NCI-H1048 (cell line): ENCODE measurements at places on chromosomes 1 and 21.

DNA sequence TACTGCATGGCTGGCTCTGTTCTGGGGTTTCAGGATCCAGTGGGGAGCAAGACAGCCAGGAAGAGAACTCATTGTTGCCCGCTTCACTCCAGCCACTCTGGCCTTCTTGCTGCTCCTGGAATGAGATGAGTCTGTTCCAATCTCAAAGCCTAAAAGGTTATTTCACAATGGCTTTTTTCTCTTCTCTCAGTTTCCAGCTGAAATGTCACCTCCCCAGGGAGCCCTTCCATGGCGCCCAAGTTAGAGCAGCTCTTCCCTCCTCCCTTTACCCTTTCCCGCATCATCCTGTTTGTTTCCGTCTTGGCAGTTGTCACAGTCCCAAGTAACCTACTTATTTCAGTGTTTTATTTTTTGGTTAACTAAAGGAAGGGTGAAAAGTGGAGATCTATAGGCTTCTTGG is 15.8 kb downstream of the PLA2G2A start:
- no peak for DNase-seq

- no peak for DNase-seq
Observed at GRCh38 chr1:114540272-114540671, 29.3 kb upstream of the TRIM33 start.

- no peak for DNase-seq
Observed at GRCh38 chr1:55580845-55581332, 365.7 kb upstream of the USP24 start.

GRCh38 chr1:112985123-112985522 is 29.1 kb upstream of the SLC16A1 start:
- DNase-seq = no peak

DNA sequence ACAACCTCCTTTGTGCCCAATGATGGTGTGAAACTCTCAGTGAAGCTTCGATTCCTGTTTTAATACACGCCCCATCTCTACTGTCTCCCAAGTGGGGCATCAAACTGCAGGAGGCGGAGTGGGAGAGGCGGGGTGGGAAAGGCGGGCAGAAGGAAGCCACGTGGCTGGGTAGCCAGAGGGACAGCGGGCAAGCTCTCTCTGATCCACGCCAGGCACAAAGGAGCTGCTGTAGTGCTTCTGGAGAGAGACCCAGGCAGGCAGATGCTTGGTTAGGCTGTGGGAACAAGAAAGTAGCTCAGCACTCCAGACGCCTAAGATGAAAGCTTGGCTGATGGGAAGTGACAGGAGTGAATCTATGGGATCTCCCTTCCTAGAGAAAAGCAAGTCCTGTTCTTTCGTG is 25.7 kb downstream of the TRIM67 start:
- no peak for DNase-seq

GRCh38 chr1:8461351-8462110 is 143.6 kb downstream of the SLC45A1 start:
- DNase-seq = no peak

- no peak for DNase-seq
Observed at GRCh38 chr1:65429806-65430205, 9.3 kb downstream of the LEPR start.
